KBM-7 (cell line): ENCODE measurements at places on chromosomes 4 and X.

DNA sequence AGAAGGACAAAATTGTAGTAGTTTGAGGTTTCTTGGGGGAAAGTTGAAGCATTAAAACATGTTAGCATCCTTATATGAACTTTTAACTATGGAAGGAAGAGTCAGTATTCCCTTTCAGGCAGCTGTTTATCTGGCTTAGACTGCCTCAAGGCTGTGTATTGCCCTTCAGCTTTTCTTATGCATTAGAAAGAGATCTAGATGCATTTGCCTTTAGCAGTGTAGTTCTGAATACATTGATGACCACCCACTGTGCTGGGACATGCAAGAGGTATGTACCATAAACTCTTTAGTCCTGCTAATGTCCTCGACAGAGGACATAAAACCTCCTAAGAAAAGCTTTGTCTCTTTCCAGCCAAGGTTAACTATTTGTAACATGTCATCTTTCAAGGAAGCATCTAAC lies 2.9 kb downstream of the FAM200B start:
- DNase-seq = no peak

- DNase-seq = no peak
Observed at GRCh38 chr4:122861172-122861943, 34.7 kb downstream of the FGF2 start.

DNA sequence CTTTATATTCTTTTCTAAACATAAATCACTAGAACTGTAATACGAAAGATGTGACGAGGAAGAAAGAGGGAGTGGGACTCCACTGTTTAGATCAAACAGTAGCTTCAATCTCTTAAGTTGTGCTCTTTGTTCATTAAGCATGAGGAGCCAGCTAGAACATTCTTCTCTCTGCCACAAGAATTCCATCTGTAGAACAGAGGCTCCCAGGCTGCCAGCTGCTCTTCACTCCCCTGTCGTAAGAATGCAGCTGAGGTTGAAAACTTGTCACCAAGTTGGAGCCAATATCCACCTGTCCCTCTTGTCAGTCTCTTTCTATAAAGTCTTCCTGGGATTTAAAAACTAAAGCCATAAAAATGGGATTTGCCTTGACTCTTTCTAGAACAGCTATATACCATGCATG lies 65.0 kb upstream of the SEC24B start:
- no peak for DNase-seq

GRCh38 chr4:97582890-97583289 lies 560.4 kb downstream of the STPG2 start:
- DNase-seq = no peak

- no peak for DNase-seq
Observed at GRCh38 chr4:165294907-165295306, 32.6 kb upstream of the MSMO1 start.

GRCh38 chr4:184529283-184529682 lies 54.9 kb upstream of the IRF2 start:
- DNase-seq = peak; percentile 33

GRCh38 chrX:13180807-13181206 lies 136.4 kb upstream of the FAM9C start:
- peak; percentile 64 for DNase-seq

DNA sequence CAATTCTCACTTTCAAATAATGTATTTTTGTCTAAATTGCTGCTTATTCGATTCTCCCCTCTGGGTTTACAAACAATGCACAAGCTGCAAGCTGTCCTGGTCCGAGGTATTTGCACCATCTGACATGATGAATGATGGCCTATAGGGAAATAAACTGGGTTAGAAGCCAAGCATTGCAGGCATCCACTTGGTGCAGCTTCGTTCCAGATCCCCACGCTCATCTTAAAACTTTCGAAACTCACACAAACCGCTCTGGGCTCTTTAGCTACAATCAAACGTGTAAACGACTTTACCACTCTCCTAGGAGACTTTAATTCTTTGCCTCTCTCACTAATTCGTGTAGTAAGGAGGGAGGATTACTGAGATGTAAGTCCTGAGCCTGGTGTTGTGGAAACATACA lies 19.0 kb downstream of the PHKA2 start:
- DNase-seq = no peak

GRCh38 chr4:85127653-85128052 lies 161.2 kb upstream of the WDFY3 start:
- DNase-seq = peak; percentile 43

DNA sequence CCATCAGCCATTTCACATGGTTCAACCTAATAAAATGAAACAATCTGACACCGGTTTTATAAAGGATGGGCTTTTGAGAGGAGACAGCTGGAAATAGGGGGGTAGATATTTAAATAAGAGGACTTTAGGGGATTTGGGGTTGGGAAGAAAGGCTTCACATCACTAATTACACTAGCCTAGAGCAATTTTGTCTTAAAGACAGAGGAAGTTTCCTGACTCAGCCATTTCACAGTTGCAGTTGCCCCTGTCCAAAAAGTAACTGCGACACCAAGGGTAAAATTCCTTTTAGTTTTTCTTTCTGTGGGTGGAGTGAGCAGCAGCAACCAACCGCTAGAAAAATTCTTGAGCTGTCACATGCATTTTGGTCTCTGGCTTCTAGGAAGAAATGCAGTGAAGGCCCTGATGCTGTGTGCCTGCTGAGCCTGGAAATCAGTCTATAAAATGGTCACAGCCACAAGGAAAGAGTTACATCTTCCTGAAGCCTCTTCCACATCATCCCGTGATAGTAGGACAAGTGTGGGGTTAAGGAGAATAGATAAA lies 233.6 kb downstream of the ZNF674 start:
- no peak for DNase-seq

DNA sequence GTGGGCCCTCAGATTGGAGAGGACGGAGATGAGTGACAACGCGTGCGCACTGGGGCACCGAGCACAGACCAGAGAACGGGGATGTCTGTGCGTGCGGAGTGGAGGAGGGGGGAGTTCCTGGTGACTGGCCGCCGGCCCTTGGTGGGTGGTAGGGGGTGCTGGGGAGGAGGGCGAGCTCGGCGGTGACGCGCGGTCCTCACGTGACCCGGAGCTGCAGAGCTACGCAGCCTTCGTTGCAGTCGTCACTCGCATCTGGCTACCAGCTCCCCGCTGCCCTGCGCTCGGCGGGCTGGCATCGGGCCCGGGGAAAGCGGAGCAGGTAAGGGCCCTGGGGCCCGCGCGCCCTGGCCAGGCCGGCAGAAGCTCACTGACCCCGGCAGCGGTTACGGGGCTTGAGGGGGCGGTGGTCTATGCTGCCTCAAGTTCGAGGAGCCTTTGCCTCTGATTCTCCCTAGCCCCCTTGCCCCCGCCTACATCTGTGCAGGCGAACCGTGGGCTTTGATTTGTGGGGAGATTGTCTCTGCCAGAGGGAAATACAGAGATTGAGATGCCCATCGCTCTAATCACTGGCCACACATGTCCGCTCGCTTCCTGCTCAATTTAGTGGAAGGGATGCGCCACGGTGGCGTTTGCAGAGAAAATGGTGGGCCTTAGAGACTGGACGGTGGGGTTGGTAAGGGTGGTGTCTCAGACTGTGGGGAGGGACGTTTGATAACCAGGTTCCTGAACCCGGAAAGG lies at the start of gene ARMCX4:
TSS of gene ARMCX4 (plus strand) at position 245 of the 738 bp plus-strand sequence. CDS start 3,134 bp downstream, outside the sequence.
- DNase-seq = no peak

DNA sequence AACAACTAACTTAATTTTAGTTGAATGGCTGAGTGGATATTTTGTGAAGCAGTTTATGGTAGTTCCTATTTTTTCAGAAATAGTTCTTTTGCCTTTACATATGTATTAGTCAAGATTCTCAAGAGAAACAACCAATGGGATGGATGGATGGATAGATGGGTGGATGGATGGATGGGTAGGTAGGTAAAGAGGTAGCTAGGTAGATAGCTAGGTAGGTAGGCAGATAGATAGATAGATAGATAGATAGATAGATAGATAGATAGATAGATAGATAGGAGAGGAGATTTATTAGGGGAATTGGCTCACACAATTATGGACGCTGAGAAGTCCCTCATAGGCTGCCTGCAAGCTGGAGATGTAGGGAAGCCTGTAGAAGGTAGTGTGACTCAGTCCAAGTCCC lies 74.0 kb upstream of the NUDT6 start:
- DNase-seq = no peak

GRCh38 chr4:184548316-184548647 lies 73.9 kb upstream of the IRF2 start:
- DNase-seq = no peak

- no peak for DNase-seq
Observed at GRCh38 chr4:1570291-1571164, 113.6 kb downstream of the FAM53A start.

- no peak for DNase-seq
Observed at GRCh38 chrX:19670321-19670750, 155.0 kb upstream of the MAP3K15 start.

DNA sequence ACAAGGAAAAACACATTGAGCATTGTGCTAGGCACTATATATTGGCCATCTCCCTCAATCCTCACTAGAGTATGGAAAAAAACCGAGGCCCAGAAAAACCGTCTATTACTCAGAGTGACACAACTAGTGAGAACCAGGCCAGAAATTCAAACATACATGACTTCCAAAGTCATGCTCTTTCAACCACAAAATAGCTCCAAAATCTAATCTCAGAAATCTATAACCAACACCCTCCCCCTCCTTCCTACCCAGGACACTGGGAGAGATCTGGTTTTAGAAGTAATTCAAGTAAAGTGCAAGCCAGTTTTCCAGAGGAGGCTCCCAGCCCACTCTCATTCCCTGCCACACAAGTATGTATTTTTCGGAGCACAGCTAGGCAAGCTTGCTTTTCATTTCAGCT lies 7.6 kb downstream of the HS3ST1 start:
- no peak for DNase-seq

- DNase-seq = peak; percentile 1
Observed at GRCh38 chr4:181046809-181047208, 1196.4 kb upstream of the TENM3 start.

DNA sequence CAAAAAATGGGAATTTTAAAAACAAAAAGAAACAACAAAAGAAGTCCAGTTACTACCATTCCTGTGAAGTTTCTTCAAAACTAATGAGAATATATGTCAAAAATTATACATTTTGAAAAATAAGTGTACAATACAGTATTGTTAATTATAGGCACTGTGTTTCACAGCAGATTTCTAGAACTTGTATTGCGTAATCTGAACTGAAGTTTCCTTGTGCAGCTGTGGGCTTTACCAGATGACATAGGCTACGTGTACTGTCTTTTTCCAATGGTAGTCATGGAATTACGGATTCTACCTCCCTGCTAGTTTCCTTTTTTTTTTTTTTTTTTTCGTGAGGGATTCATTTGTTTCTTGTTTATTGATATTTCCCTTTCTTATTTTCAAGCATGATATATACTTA lies 113.8 kb upstream of the GABRA2 start:
- no peak for DNase-seq

GRCh38 chrX:80293354-80293753 lies 126.9 kb upstream of the TENT5D start:
- no peak for DNase-seq

DNA sequence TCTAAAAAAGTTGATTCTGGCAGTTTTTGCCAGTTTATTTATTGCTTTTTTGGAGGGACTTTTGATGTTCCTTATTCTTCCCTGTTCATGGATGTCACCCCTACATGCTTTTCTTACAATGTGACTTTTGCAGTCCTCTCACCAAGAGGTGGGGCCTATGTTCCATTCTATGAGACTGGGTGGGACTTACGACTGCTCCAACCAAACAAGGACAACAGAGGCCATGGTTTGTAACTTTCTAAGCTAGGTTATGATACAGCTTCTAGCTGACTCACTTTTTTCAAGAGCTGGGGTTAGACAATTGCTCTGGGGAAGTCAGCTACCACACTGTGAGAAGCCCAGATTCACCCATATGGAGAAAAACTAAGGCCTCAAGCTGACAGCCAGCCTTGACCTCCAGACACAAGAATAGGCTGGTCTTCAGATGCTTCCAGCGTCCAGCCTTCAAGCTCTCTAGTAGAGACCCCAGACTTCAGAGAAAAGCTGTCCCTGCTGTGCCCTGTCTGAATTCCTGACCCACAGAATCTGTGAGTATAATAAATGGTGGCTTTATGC lies 39.5 kb downstream of the ENOPH1 start:
- peak; percentile 12 for DNase-seq

GRCh38 chr4:146485968-146486367 lies 35.8 kb downstream of the SLC10A7 start:
- no peak for DNase-seq

- no peak for DNase-seq
Observed at GRCh38 chr4:4667622-4668081, 125.8 kb upstream of the STX18 start.

DNA sequence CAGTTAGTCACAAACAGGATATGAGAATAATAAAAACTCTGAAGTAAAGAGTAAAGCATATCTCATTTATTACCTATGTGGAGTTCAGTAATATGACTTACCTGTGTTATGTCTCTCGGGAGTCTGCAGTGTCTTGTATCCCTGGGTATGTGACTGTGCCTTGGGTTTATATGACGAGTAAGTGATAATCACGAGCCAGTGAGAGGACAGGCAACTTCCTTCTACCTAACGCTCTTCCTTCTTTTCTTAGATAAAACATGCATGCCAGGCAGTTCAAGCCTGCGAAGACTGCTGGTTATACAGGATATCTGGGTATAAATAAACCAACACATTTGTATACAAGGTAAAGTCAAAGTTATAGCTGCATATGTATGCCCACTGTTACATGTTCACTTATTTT lies at the start of gene HPGDS:
TSS of gene HPGDS (minus strand) at position 143 of the 400 bp plus-strand sequence. CDS start 8,207 bp downstream, outside the sequence.
- DNase-seq = peak; percentile 50

DNA sequence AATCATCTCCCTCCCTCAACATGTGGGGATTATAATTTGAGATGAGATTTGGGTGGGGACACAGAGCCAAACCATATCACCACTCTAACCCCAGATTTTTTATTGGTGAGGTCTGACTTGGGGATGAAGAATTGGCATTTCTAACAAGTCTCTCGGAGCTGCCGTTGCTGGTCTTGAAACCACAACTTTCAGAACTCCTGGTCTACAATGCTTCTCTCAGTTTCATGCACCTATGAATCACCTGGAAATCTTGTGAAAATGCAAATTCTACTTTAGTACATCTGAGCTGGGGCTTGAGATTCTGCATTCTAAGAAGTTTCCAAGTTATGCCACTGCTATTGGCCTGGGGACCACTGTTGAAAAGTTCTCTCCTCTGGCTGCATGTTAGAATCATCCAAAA lies 78.6 kb downstream of the PALLD start:
- no peak for DNase-seq

- peak; percentile 81 for DNase-seq
Observed at GRCh38 chrX:63761639-63762038, 23.4 kb downstream of the ARHGEF9 start.

GRCh38 chr4:139764182-139764581 lies 98.6 kb downstream of the MGST2 start:
- no peak for DNase-seq

GRCh38 chrX:120653000-120653399 lies 23.1 kb upstream of the C1GALT1C1 start:
- DNase-seq = no peak

DNA sequence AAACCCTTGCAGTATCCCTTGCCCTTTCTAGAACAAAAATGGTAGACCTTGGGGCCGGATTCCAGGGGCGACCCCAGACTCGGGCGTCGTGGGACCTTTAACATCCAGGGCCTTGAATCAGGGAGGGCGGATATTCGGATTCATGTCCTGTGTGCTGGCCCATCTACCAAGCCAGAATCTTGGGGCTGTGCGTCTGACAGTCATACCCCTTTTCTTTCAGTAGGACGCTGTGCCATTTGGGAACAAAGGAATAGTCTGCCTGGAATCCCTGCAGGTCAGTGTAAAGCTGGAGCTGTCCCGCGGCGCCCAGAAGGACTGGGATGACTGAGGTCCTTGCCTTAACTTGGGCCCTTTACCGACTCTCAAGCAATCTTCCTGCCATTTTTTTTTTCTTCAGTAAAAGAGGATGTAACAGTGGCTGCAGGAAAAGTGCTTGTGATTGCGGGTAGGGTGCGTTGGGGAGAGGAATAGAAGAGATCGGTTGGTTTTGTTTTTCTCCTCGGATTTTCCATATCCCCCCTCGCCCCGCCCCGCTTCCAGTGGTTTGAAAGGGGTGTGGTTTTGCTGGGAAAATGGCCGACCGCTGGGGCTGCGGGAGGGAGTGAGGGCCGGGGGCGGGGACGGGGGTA lies 518 bp downstream of the ARMCX1 start:
- DNase-seq = no peak
